ENCODE measurements at places on chromosomes 12 and 14. TPM values are rescaled to one million over a fixed set of nuclear protein-coding genes. Genes with fewer than 3 reads are reported as not detected.

- no peak for DNase-seq
Observed at GRCh38 chr12:116442946-116443345, 116.2 kb upstream of the MAP1LC3B2 start.

Gene SLC2A3
- total RNA-seq: 929 TPM

Gene PAPOLA
- total RNA-seq: 140 TPM

GRCh38 chr14:21406213-21406612, 22.4 kb upstream of the SUPT16H start:
- no peak for DNase-seq

DNA sequence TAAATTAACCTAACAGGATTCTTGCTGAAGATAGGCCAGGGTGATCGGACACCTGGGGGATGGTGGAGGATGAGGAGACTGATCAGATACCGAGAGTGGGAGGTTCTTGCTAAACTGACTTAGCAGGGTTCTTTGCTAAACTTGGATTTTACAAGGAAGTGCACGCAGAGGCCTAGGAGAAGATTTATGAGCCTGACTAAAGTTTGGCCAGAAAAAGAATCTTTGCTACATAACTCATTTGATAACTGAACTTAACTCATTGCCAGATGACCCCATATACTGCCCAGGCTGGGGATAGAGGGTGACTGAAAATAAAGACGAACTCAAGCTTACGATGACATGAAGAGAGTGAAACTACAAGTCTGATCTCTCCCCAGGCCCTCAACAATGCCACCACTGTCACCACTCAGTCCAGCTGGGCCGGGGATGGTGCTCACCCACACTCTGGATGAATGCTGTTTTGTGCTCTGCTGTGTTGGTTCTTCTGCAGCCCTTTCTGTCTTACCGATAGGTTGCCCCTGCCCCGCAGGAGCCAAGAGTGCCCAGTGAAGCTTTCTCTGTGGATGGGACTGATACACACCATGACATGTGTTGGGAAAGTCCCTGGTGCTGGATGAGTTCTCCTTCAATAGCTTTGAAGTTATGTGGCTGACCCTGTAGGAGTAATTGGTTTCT, 29.0 kb downstream of the PPFIBP1 start:
- DNase-seq: no peak

Gene GLT8D2
- not detected for total RNA-seq

Gene KLRK1
- total RNA-seq: 0.96 TPM

DNA sequence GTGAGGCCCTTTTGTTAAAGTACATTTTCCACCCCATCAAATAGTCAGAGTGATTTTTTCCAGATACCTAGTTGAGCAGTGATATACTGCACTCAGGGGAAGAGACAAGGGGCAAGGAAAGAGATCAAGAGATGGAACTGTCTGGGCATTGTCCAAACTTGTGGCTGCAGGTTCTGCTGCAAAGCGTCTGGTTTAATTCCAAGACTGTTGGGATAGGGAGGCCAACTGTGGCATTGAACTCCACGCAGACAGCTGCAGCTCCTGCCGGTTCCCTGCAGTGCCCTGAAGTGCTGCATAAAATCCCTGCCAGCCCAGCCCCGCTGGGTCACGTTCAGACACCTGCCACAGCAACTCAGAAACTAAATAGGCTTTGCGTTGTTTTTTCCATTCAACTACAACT, 30.5 kb downstream of the RPH3A start:
- no peak for DNase-seq

Gene SART3
- 95.1 TPM for total RNA-seq

Gene FAM186B
- 0.74 TPM for total RNA-seq

- no peak for DNase-seq
Observed at GRCh38 chr14:21891921-21892320, 218.3 kb upstream of the OR4E1 start.

- DNase-seq: peak; percentile 1
Observed at GRCh38 chr14:97219431-97220017, 422.3 kb downstream of the VRK1 start.

DNA sequence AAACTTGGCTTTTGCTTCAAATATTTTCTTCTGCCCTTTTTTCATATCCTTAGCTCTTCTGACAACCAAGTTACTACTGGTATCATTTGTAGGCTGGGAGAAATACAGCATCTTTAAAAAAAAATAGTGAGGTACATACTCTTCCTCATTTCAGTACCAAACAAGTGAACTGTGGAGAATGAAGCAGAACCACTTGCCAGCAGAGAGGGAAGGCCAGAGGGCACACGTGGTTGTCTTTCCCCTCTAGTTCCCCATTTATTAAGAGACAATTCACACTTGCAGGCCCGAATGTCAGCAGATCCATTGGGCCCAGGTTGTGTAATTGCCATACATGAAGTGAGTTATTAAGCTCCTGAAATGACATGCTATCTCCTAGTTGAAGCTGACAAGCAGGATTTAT, 3.2 kb downstream of the SUSD6 start:
- DNase-seq: peak; percentile 67

GRCh38 chr12:32198555-32198954, 91.9 kb downstream of the BICD1 start:
- DNase-seq: no peak

DNA sequence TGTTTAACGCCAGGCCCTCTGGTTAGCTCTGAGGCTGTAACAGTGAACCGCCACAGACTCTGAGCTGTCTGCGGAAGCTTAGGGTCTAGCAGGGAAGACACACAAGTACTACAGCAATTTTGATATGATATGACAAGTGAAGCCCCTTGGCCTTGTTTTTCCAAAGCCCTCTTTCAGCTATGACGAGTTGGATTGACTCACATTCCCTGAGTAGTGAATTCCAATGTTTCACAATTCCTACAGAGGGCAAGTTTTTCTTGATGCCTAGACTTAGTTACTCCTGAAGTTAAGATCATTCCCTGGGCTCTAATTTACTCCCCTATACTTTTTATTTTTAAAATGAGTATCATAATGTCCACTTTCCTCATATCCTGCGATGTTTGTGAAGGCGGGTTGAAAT, 53.3 kb upstream of the CISTR start:
- DNase-seq: no peak
